ENCODE measurements at places on chromosomes 2 and 18.

DNA sequence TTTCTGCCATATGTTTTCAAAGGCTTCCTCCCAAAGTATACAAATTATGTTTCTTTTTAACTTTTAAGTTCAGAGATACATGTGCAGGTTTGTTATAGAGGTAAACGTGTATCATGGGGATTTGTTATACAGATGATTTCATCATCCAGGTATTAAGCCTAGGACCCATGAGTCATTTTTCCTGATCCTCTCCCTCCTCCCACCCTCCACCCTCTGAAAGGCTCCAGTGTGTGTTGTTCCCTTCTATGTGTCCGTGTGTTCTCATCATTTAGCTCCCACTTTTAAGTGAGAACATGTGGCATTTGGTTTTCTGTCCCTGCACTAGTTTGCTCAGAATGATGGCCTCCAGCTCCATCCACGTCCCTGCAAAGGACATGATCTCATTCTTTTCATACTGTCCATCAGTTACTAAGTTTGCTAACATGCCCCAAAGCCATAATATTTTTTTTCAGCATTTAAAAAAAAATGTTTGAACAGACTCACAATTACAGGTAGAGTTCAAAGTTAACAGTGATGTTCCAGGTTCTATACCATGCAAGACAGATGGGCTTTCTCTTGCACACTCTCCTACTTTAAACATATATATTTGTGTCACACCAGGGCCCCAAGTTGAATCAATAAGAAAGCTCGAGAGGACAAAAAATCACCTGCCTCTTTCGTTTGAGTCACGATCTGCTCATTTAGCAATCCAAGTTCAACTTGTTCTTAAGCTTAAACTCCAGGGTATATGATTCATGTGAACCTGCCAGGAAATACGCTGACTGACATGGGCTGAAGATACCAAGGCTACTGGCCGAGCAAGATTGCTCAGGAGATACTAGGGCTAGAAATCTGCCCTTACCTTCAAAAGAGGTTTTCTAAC lies 77.6 kb downstream of the AP1S3 start:
- DNase-seq: no peak

DNA sequence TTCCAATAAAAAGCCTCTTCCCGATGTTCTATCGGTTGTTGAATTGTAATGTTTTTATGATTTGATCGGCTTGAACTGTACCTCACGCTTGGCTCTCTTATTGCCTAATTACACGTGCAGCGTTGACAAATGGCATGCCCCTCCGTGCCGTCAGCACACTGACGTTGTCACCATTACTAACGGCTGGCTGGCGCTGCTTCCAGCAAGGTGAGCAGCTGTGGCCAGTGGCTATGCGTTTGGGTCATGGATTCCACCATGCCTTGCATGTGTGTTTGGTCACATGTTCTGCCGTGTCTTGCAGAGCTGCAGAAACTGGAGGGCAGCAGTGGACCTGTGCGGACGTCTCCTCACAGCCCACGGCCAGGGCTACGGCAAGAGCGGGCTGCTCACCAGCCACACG lies 42.1 kb downstream of the TRAPPC12 start:
- no peak for DNase-seq

DNA sequence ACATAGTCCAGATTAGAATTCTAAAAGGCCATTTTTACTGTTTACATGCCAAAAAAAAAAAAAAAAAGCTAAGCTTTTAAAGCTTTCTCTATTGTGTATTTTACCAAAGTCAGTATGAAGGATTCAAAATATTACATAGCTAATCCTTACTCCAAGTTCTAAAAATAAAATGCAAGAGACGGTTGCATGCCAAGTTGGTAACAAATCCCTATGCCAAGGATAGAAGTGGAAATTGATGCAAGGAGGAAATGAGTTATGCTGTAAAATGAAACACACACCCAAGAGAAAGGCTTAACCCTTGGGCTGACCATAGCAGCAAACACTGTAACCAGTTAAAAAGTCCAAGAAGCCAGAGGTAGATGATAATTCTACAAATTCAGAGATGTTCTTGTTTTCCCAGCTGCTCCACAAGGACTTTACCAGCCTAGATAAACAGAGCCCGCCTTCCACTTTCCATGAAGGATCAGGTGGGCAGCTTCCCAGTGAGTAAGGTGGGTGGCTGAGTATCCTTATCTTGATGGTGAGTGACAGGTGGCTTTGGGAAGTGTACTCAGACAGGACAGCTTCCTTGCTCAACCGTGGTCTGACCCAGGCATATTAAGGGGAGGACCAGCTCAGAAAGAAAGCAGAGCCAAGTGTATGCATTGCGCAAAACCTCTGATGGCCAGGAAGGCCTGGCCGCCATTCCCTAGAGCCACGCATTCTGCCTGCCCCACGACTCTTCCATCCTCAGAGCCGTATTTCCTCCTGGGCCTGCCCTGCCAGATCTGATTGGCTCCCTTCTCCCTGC lies 34.4 kb downstream of the ATP8B1 start:
- DNase-seq: no peak

GRCh38 chr18:58558471-58558870 lies 70.4 kb downstream of the ALPK2 start:
- no peak for DNase-seq

- no peak for DNase-seq
These were observed 52.7 kb downstream of the NAB1 start for GRCh38 chr2:190701586-190701985.

DNA sequence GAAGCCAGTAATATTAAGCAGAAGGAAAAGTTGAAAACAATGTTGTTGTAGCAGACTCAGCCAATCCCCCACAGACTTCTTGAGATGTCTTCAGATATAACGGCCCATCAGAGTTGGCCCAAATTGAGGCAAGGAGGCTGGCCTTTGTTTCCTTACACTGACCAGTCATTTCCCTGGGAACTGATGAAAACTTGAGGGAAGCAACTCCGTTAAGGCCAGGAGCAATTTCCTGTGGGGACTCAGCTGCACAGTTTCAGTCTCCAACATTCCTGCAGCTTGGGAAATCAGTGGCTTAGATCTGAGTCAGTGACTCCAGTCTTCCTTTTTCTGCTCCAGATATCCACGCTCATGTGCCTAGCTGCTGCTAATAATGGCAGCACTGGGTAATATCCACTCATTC lies 75.7 kb downstream of the FTCDNL1 start:
- DNase-seq: no peak

GRCh38 chr18:832085-832681 lies 20.1 kb upstream of the YES1 start:
- no peak for DNase-seq

DNA sequence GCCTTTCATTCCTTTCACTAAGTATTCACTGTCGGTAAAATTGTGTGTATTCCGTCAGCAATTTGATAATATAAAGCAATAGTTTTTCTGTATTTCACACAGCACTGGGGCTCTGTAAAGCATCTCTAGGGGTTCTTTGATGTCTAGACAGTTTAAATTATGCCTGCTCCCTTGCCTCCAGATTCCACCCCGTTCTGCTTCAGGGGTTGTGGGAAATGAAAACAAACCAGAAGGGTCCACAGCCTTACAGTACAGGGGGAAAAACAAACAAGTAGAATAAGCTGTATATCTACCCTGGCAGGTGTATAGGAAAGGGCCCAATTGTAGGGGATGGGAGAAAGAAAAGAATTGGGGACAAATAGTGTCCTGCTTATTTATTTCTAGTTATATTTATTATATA lies 63.1 kb downstream of the ASXL3 start:
- DNase-seq: no peak

- no peak for DNase-seq
These were observed 82.8 kb downstream of the LOXHD1 start for GRCh38 chr18:46574000-46574742.

DNA sequence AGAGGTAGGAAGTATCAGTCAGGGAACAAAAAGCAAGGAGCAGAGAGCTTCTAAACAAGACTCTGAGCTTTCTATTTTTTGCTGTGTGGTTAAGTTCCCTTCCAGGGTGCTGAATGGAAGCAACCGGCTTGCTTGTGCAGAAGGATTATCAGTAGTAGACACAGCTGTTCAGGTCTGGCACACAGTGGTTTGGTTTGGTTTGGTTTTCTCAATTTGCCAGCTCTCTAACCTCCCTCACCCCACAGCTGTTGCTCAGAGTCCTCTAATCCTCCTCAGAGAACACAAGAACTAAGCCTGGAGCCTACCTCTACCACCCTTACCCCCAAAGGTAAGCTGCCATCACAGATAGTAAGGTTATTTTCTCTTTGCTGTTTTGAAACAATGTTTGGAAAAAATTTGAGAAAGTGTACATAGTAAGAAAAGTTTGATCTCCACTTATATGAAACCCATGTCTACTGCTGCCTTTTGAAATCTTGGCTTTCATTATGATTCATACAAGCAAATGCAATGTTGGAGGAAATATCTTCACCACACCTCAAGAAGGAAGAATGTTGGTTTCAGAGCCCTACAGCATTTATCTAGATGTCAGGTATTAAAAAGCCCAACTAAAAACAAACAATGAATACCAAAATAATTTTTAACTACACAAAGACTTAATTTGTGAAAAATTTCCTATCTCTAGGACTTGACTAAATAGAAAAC lies 255.3 kb downstream of the NR4A2 start:
- no peak for DNase-seq

DNA sequence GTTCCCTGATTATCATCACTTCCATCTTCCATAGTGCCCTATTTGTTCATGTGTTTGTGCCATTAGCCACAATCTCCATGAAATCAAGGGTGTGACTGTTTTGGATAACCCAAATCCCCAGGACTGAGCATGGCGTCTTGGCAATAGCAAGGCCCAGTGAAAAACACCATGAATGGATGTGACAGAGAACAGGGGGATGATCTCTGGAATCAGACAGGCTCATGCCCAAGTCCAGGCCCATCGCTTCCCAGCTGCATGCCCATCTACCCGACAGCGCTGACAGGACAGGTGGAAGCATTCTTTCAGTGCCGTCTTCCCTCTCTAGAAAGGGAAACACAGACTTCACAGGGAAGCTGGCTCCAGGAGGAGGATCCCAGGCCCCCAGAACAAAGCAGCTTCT lies 50.0 kb downstream of the HDLBP start:
- no peak for DNase-seq

- DNase-seq: no peak
These were observed 39.5 kb downstream of the RRM2 start for GRCh38 chr2:10161961-10162441.

DNA sequence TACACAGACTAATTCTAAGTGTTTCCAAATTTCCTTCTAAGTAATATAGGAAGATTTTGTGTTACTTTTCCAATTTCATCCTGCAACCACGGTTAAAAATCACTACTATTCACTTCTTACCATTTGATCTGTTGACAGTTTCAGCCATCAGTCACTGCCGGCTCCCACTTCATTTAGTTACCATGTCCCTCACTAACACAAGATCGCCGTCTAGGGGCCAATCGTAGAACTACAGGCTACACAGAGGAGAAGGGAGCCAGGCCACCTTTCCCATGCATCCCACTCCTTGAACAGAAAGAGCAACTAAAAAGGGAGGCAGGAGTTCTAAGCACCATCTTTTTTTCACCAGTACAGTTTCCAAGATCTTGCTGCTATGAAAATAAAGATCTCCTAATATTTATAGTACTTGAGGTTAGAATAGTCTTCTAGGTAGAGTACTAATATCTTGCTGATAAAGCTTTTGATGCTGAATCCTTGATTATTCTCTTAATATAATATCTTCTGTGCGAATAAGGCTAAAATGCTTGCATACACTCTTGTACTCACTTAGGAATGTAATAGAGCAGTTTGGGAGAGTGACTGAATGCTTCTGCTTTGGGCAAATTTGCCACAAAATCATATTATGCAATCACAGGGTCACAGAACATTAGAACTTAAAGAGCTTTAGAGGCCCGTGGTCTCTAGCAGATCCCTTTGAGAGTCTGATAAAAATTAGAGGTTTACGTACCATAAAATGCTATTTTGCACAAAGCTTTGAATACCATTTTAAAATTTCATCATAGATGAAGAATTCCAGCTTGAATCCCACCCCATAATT lies 39.5 kb upstream of the CYP1B1 start:
- DNase-seq: no peak

DNA sequence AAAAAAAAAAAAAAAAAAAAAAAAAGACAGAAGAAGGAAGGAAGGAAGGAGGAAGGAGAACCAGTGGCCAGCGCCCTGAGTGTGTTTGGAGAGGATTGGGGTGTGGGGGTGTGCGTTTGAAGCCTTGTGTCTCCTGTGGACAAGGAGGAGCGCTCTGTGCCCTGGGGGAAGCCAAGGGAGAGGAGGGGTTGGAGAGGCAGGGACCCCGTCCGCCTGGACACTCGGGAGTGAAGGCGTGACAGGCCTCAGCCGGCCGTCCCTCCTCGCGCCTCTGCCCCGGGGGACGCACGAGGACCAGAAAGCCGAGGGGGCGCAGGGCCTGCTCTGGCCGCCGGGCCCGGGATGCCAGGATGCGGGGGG lies 44.9 kb downstream of the SERTAD2 start:
- DNase-seq: no peak
